HFFc6 (cell line): ENCODE measurements at places on chromosomes 6 and 20. TPM values are rescaled to one million over a fixed set of nuclear protein-coding genes. Genes with fewer than 3 reads are reported as not detected.

The SMIM8 gene
- 4.2 and 4.9 TPM in 2 replicates for total RNA-seq

The SMOC2 gene
- not detected in 2 replicates for total RNA-seq

The C6orf141 gene
- total RNA-seq = not detected in 2 replicates

The PLN gene
- total RNA-seq = not detected in 2 replicates

The CRISP3 gene
- not detected in 3 replicates for total RNA-seq

The DBNDD2 gene
- total RNA-seq = 16.3 to 19.5 TPM (median 18.9 TPM) in 3 replicates

- no peak for DNase-seq
Measured at GRCh38 chr6:156821707-156822106, 44.5 kb downstream of the ARID1B start.

DNA sequence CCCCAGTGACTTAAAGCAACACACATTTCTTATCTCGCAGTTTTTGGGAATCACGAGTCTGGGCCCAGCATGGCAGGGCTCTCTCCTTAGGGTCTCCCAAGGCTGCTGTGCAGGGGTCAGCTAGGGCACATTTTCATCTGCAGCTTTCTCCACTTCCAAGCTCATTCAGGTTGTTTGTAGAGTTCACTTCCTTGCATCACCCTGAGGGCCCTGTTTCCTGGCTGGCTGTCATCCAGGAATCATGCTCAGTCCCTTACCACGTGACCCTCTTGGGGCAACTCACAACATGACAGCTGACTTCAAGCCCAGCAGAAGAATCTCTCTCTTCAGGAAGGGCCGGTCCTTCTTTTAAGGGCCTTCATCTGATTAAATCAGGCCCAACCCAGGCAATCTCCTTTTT is 21.3 kb downstream of the SNAP25 start:
- no peak for DNase-seq

- DNase-seq = peak; percentile 65
Measured at GRCh38 chr6:56552187-56553130, 90.2 kb downstream of the DST start.

- DNase-seq = no peak
Measured at GRCh38 chr20:63829945-63830835, 874 bp downstream of the ZBTB46 start.

DNA sequence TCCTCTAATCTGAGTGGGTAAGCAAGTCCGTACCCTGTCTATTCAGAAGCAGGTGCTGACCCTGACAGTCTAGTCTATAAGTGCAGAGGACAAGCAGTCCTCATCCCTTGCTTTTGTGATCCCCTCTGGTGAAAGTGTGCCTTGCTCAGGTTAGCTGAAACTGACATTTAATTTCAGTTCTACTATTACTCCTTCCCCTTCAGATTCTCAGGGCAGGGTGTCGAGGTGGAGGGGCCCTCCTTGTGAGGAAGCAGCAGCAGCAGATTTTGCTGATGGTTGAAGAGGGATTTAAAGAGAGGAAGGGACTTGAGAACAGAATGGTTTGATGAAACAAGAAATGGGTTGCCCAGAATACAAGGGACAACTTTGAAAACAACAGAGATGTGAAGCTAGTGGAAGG is 309.3 kb downstream of the CLIC5 start:
- no peak for DNase-seq

DNA sequence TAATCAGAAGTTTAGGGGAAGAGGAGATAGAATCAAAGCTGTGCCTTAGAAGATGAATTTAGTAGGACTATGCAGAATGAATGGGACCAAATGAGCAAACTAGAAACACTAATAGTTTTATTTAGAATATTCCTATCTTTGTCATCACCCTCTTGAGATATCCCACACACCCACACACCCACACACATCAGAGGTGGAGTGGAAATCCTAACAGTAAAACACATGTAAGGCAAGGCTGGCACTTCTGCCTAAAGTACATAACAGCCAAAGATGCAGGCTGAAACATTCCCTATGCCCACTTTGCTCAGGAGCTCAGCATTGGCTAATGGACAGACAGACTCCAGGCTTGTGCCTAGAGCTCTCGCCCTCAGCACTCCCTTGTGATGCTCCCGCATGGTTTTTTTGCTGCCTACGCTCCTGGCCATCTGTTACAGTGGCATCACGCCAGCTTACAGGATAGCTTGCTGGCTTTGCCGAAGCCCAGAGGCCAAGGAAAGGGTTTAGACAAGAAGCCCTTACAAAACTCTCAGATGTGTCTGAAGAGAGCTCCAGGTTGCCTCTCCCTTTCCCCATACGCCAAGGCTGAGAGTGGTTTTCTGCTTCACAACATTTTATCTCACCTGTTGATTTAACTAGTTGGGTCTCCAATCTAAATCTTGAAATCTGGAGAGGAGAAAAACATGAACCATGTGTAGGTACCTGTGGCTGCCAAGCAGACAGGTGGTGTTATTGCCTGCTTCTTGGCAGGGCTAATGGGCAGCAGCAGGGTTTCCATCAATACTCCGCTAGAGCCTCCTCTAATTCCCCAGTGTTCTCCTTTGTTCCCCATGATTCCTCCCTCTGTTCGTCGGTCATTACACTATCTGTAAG is 282.6 kb upstream of the ID4 start:
- DNase-seq = no peak

DNA sequence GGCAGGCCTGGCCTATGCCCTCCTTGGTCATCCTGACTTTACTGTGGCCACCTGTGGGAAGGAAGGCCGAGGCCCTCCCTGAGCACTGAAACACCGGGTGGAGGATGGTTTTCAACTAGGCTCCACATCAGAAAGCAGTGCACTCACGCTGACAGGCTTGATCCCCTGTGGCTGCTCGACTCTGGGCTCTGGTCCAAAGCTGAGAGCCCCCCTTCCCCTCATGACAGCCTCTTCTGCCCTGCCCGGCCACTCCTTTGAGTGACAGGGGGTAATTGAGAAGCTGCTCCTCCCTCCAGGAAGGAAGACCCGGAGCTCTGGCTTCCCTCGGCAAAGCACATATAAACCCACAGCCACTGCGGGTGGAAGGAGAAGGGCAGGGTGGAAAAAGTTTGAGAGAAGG is 43.6 kb downstream of the MUC22 start:
- no peak for DNase-seq

GRCh38 chr6:170023620-170024521 is 267.0 kb downstream of the DLL1 start:
- no peak for DNase-seq

GRCh38 chr6:37906121-37906520 is 86.6 kb downstream of the ZFAND3 start:
- no peak for DNase-seq

DNA sequence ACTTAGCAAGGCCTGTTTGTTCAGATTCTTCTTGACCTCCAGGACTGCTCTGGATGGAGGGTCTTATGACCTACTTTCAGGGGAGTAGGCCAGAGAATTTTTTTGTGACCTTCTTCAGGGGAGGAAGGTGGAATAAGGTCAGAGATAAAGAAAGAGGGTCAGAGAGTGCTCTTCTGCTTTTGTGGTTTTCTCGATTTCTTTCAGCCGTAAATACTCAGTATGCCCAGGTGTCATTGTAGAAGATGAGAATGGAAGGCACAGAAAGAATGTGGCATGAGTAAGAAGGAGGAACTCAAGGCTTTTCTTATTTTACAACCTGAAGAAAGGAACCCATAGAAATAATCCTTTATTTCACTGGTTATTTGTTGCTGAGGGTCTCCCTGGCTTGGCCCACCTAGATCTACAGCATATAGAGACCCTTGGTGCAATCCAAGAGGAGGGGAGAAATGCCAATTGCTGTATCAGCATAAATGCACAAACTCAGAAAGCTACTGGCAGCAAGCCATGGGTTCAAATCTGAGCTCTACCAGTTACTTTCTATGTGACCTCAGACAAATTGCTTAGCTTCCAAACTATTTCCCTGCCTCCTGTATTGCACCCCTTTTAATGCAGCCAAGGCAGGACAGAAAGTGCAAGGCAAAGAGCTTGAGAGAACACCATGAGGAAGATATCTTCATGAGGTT is 68.0 kb downstream of the OLIG3 start:
- no peak for DNase-seq

DNA sequence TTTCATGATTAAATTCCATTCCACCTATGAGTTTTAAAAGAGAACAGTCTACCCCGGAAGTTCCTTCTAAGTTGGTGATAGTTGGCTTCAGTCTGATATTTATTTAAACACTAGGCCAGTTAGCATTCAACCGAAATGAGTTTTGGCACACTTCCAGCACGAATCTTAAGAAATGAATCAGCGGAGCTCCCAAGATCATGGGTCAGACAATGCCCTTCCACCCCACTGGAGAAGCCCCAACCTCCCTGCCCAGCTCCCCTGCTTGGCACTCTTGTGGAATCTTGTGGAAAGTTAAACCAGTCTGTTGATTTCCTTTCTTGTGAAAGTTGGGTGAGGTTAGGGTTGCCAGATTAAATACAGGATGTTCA is 64.3 kb downstream of the MKKS start:
- no peak for DNase-seq

DNA sequence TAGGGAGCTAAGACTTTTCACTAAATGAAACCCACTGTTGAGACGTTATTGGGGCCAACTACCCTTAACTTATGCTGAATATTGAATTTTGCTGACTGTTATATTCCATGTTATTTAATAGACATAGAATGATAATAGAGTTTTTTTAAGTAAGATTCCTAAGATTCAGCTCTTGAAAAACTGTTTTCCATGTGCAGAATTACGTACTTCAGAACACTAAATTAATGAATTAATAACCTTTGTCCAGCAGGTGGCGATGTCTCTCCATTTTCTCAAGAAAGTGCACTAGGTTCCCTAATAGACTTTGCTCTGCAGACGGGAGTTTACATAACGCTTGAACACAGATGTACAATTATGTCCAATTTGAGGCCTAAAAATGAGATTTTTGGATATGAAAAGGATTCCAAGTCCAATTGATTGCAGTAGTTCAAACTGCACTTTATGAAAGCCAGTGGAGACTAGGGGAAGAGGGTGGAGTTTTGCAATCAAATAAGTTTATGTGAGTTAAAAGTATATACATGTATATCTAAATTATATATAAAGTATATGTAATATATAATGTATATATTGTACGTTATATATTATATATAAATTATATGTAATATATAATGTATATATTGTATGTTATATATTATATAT is 282.1 kb downstream of the UST start:
- DNase-seq = peak; percentile 88

DNA sequence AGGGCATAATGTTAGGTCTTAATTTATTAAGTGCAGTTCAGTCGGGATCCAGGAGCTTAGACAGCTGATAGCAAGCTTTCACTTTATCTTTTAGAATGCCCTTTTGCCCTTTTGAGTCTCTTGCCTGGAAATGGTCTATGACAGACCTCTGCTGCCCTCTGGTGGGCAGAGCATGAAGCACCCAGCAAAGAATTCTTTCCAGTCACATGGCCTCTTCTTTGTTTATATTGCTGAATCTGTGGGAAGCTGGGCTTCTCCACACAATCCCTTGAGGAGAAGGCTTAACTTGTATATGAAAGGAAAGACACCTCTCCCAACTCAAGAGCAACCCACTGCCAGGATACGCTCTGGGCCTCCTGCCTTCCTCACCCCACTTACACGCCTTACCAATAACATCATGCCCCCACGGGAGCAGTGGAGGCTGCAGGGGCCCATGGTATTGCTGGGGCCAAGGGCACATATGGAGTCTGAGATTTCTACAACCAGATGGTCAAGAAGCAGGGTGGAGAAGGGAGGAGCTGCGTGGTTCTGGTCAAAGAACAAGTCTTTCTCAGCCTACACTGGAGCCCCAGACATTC is 20.4 kb downstream of the WFDC3 start:
- peak; percentile 65 for DNase-seq

GRCh38 chr6:54907355-54907754 is 60.8 kb downstream of the FAM83B start:
- DNase-seq = no peak

GRCh38 chr20:54199721-54200176 is 8.1 kb upstream of the PFDN4 start:
- DNase-seq = peak; percentile 60

DNA sequence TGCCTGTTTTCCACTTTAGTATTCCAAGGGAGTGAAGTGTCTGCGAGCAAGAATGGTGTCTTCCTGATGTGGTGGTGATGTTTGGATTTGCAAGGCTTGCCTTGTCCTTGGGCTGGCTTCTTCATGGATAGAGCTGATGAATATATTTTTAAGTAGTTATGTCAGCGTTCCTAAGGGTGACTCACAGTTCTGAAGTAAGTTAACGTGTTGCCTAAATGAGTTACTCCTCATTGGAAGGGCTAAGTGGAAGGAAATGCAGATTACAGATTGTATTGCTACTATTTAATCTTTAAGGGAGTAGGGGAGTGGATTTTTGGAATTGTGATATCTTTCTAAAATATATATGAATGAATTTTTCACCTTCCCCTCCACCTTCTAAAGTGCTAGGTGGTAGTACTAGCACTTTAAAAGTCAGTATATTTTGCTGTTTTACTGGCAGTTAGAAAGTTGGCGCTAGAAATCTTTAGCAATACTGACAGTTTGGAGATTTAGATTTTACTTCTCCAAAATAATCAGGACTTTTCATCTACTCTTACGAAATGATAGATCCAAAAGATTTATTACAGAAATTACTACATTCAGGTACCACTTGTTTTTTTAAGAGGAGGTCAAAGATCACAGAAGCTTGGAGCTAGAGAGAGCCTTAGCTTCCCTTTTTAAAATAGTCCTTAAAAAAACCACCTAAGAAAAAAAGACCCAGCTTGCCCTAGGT is 197.4 kb downstream of the JARID2 start:
- peak; percentile 79 for DNase-seq

DNA sequence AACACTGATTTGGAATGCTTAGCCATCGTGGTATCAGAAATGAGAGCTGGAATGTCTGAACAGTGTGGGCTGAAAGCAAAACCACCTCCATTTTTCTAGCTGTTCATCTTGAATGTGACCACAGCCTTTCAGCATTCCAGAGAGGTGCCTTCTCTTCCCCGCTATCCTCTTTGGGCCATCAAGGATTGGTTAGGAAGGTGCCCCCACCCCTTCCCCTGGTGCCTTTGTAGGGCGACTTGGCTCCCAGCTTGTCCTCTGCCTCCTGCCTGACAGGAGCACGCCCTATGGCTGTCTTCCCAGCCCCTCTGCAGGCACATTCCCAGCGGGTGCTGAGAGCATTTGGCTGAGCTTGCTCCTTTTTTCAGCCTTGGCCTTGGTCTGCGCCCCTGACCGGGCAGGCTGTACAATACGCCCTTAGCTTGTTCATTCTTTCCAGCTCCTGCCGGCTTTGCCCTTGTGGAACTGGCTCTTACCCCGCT is 97.5 kb downstream of the ARMC2 start:
- DNase-seq = peak; percentile 25

DNA sequence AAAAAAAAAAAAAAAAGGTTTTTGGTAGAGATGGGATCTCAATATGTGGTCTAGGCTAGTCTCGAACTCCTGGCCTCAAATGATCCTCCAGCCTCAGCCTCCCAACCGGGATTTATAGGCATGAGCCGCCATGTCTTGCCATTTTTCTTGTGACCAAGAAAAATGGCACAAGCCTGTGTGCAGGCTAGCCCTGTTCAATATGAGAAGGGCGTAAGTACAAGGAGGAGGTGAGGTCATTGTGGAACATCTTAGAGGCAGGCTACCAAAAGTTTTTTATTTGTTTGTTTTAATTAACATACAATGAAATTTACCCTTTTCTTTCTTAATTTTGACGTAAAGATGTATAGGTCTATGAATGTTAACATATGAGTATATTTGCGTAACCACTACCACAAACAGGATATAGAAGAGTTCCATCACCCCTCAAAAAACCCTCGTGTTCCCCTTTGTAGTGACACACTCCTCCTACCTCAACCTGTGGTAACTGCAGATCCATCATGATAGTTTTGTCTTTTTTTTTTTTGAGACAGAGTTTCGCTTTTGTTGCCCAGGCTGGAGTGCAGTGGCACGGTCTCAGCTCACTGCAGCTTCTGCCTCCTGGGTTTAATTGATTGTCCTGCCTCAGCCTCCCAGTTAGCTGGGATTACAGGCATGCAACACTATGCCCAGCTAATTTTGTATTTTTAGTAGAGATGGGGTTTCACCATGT is 28.3 kb upstream of the KIF3B start:
- no peak for DNase-seq
